Stimulated activated CD4-positive, alpha-beta T cell treated with anti-CD3 and anti-CD28 coated beads, Interleukin-4, amount 100 ng/mL, for 1 hour (primary cell): ENCODE measurements at places on chromosomes 11 and 22.

DNA sequence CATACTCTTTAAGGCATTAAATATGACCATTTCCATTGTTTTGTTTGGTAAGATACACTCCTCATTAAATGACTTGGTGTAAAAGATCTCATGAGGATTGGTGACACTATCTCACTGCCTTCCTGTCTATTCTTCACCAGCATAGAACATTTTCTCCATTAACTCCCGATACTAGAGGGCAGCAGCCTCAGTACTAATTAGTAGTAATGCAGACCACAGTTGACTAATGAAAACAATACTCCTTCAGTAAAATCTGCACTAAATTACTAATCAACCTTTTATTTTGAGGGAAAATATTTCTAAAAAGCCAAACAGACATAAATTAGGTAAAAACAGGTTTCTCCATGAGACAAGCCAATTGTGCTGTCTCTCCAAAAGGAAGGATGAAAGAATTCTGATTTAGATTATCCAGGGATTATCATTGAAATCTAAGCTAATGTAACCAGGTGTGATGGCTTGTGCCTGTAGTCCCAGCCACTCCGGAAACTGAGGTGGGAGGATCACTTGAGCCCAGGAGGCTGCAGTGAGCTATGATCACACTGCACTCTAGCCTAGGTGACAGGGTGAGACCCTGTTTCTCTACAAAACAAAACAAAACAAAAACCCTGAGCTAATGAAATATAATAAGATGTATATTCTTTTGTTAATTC lies 9.4 kb downstream of the PGM2L1 start:
- DNase-seq, result peak; percentile 50

DNA sequence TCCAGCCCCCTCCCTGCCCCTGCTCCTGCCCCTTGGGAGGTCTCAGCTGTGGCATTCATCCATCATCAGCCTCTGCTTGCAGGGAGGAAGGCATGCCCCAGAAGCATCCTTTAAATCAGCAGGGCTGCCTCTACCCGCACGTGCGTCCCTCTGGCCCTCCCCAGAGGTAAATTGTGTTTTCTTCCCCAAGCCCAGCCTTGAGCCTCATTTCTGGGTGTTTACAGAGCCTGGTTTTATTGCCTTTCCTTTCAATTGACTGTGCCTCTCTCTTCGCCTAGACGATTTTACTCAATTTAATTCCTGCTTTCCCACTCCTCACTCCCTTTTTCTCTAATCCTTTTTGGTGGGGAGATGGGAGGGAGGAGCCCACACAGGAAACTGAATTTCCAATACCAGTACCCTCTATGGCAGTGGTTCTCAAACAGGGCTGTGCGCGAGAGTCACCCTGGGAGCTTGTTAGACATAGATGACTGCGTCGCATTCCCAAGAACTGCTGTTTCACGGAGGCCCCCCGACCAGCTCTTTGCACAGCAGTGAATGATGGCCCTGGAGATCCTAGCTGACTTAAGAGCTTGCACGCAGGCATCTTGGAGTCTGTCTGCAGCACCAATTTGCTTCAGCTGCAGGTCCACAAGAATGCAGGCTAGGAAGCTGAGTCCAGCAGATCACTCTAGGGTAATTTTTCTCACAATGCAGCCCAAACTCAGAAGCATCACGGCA lies 15.1 kb upstream of the OAF start:
- no peak for DNase-seq

DNA sequence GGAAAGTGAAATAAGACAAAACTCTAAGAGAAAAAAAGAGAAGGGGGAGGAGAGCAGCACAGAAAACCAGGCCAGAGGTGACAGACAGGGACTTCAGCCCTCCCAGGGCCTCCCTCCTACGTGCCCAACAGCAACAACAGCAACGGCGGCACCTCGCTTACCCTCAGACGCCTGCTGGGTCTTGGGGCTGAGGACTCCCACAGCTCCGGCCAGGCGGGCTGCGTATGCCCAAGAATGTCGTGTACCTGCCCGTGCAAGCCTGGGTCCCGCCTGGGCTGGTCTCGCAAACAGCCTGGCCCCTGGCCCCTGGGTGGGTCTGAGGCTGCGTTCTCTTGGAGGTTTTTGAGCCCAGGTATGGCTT lies 30.5 kb downstream of the ARAP1 start:
- peak; percentile 27 for DNase-seq

DNA sequence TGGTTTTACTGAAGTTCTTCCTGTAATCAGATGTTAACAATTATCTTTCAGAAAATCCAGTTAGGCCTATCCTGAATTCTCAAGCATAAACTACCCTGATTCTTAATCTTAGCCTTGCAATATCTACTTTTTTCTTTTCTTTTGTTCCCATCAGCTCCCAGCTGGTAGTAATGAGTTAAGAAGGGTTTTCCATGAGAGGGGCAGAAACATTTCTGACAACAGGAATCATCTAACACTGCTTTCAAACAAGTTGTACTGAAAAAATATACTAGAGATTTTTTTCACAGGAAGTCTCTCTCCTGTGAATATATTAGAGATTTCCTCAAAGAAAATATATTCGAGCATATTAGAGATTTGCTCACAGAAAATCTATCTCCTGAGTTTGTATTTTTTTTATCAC lies 3.3 kb upstream of the TRIM6 start:
- DNase-seq, result no peak

DNA sequence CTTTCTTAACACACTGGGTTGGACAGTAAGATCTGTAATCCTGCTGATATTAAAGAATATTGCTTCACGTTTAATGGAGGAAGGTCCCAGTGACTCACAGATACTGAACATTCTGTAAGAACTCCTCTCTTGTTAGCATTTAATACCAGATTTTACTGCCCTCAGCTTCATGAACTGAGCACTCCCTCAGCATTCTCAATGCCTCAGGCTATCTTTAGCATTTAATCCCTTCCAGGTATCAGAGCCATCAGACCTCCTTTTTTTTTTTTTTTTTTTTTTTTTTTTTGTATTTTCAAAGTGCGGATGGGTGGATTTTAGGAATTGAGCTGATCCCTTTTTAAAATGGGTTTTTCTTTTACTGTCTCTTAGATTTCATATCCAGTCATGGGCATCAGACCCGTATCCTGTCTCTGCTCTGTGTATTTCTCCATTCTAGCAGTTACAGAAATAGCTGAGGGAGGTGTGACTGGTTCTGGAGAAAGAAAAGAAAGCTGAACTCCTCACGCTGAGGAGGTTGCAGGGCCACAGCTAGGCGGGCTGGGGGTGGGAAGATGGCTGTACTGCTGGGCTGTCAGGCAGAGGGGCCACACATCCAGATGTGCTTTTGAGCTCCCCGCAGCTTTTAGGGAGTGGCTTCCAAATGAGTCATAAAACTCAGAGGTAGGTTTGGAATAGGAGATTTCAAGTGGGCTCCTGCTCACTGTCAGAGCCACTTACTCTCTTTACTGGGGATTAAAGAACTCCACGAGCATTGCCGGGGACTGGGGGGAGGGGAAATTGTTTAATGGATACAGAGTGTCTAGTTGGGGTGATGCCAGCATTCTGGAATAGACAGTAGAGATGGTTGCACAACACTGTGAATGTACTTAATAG lies 97.0 kb downstream of the SYT9 start:
- DNase-seq, result no peak

- no peak for DNase-seq
Observed at GRCh38 chr22:34502821-34503220, 563.1 kb upstream of the ISX start.

GRCh38 chr11:60864856-60865513 lies 2.4 kb upstream of the ZP1 start:
- no peak for DNase-seq

DNA sequence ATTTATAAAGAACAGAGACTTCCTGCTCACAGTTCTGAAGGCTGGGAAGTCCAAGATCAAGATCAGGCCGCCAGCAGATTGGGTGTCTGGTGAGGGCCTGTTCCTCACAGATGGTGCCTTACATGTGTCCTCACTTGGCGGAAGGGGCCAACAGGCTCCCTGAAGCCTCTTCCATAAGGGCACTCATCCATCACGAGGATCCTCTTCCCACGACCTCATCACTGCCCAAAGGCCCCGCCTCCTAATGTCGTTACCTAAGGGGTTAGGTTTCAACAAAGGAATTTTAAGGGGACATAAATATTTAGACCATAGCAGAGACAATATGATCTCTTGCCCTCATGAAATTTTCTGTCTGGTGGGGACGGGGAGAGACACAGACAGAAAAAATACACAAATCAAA lies 18.6 kb downstream of the TP53AIP1 start:
- DNase-seq, result no peak

- no peak for DNase-seq
Observed at GRCh38 chr11:2803186-2804091, 82.1 kb downstream of the CDKN1C start.

DNA sequence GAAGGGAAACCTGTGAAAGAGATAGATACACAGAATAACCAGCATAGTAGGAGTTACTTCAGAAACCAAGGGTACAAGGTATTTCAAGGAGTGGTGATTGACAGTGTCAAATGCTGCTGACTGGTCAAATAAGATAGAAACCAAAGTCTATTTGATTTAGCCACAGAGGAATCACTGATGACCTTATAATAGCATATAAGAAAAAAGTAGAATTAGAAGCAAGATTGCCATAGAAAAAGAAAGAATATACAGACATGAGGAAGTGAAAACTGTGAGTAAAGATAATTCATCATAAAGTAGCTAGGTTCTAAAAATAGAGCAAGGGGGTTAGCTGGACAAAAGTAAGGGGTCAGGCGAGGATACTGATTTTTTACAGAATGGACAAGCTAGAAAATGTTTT lies 14.2 kb downstream of the ZBTB44 start:
- DNase-seq, result no peak

GRCh38 chr11:27700351-27701301 lies at the start of gene BDNF:
Gene BDNF (minus strand): TSS chr11:27700455. CDS start chr11:27658564, 41,891 bp downstream.
- DNase-seq, result no peak

DNA sequence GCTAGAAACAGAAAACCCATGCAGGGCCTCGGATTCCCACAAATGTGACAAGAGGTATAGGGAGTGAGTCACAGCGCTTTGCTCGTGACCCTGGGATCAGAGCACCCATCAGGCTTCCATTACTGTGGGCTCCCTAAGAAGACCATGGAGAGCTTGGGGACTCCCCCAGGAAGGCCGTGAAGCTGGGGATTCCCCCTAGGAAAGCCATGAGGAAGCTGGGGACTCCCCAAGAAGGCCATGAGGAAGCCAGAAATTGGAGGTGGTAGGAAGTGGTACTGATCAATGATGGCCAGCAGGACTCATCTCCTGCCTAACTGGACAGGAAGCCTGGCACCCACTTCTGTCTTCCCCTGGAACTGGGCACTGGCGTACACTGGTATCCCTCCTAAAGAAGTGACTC lies 10.1 kb upstream of the DCPS start:
- no peak for DNase-seq

DNA sequence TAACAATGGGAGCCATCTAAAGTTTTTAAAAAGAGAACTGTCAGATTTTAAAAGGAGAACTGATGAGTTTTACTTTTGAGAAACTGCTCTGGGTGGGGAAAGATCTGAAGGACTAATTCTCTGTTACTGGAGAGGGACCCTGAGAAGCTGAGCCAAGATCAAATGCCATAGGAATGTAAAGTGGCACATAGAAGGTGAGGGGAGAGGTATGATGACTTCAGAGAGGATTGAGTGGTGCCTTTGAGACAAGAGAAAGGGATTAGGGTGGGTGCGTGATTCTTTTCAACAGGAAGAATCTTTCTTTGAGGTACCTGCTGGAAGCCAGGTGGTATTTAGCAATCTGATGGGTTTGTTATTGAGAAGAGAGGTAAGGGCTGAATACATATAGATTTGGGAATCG lies 9.0 kb downstream of the CRKL start:
- DNase-seq, result no peak

GRCh38 chr22:37911697-37912096 lies 5.6 kb downstream of the MICALL1 start:
- no peak for DNase-seq

GRCh38 chr22:17875156-17875555 lies 100.9 kb upstream of the BID start:
- DNase-seq, result no peak

DNA sequence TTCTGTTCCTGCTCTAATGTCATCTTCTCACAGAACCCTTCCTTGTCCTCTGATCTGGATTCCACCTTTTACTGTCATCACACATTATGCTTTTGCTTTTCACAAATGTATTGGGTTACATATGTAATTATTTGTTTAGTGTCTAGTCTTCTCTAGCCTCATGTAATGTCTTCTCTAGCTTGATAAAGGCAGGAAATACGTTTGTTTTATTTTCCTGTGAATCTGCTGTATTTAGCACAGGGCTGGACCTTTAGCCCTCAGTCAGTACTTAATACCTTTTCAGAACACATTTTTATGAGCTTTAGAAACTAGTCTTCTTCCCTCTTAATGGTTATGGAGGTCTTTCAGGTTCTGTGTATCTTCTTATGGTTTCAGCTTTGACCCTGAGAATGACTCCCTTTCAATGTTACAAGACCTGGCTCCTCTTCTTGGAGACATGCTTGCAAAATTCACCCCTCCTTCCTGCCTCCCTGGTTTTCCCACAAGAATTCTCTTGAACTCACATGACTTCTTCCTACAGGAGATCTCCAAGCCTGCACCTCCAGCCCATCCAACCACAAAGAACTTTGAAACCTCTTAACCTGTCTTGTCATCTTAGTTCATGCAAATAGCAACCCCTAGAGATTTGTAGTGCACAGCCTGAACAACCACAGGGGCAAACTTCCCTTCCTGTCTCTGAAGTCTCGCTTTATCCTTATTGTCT lies 132.7 kb upstream of the DDI1 start:
- no peak for DNase-seq

DNA sequence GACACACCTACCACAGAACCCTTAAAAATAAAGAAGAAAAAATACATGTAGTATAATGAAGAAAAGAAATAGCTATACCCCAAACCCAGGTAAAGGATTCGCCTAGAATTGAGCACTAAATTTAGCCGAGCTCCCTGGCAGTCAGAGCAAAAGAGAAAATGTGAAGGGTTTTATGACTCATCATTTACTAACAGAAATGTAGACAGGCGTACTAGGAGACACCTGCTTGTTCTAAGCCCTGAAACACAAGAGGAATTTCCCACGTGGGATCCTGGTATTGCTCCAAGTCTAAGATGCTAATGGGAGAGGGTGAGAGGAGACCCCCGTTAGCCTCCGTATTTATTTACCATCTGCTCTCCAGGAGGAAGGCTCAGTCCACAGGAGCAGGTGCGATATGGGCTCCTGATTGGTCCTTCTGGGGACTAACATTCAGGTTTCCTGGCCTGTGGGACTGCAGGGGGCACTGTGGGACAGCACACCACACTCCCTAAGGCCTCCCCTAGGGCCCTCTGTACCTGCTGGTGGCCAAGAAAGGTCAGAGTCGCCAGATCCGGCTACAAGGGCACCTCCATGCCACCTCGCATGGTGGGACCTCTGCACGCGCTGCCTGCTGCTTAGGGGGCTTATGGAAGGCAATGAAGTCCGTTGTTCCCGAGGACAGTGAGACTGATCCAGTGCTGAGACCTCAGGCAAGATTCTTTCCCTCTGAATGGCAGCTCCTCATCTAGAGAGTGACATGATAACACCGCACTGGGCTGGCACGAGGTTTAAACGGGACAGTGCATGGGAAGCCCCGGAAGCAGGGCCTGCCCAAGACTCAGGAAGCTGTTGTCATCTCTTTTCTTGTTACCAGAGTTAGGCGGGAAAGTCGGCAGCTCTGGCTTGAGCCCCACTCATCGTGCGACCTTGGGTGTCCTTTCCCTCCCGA lies 25.8 kb downstream of the KCNC1 start:
- DNase-seq, result no peak
